ENCODE measurements at places on chromosomes 5 and 9.
A peak's percentile ranks its signal among the peaks of the same experiment; 100 is the strongest.

GRCh38 chr5:38719916-38720315 lies 125.9 kb upstream of the OSMR start:
- no peak overlapping the region for H3K27ac ChIP-seq
- no peaks in the 10 kb centered on the region for H3K36me3 ChIP-seq
- no peak overlapping the region for H3K4me3 ChIP-seq
- H3K27me3 ChIP-seq: peaks cover 15% of the 10 kb centered on the region

DNA sequence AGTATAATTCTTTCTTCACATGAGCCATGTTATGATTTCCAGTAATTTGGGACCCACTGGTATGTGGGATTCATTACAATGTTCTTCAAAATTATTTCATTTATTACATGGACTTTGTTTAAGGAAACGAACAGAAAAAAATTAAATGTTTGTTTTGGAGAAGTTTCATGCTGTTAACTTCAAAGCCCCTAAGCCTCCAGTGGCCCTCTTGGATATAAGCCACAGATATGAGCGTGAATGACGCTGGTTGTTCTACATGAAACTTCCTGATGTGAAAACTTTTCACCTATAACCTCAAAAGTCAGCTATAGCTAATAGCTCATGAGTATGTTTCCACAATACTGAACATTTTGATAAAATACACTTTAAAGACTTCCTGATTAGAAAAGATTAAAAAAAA lies 334.2 kb downstream of the PDE4D start:
- H3K4me3 ChIP-seq: no peak overlapping the region
- H3K27me3 ChIP-seq: peaks cover 6% of the 10 kb centered on the region
- peaks cover 20% of the 10 kb centered on the region for H3K4me1 ChIP-seq
- no peak for DNase-seq
- H3K27ac ChIP-seq: no peak overlapping the region

GRCh38 chr9:112173489-112174221 lies 1.4 kb downstream of the SUSD1 start:
- H3K27me3 ChIP-seq: no peaks in the 10 kb centered on the region
- H3K4me1 ChIP-seq: peaks cover 89% of the 10 kb centered on the region
- H3K36me3 ChIP-seq: no peaks in the 10 kb centered on the region
- H3K4me3 ChIP-seq: peak overlapping the region; percentile 91
- H3K27ac ChIP-seq: peak overlapping the region; percentile 88
- no peak for DNase-seq

DNA sequence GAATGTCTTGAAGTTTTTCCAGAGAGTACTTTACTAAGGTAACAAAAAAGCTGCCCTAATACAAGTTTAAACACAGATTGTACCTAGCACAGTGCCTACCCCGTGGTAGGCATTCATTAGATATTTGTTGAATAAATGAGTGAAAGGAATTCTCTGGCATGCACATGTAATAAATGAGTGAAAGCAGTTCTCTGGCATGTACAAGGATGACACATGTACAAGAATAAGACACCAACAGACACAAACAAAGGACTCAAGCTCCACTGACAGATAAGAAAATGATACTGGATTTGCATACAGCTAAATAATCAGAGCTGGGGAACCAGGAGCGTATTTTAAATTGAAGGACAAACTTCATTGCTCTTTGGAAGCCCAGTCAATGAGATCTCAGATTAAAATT lies 535.8 kb downstream of the EFNA5 start:
- H3K36me3 ChIP-seq: no peaks in the 10 kb centered on the region
- no peak overlapping the region for H3K27ac ChIP-seq
- no peak for DNase-seq
- H3K4me3 ChIP-seq: no peak overlapping the region

DNA sequence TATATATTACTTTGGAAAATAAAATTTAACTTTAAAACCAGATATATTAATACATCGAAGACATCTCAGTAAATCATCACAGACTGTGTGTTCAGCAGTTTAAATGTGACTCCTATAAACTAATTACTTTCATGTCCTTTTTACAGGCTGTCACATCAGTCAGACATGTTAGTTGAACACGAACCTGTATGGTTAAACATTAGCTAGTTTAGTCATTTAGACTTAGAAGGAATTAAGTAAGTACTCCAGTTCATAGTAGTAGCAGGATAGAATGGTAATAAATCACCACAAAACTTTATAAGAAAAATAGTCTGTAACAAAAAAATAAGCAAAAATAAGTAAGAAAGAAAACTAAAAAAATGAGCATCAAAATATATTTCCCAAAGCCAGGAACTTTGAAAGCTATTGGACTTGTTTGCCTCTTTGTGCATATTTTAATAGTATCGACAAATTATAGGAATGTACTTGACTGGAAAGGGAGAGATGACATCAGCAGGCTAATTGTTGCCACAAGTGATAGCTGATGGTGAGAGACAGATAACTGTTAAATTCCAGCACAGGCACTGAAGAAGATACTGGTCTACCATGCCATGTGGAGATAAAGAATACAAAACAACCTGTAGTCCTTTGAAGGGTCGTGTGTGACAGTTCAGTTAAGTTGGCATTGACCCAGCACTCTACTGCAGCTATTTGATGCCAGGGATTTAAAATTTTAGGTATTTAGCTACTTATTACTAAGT lies 83.9 kb downstream of the RIC1 start:
- no peaks in the 10 kb centered on the region for H3K27me3 ChIP-seq
- no peak overlapping the region for H3K27ac ChIP-seq
- H3K36me3 ChIP-seq: peaks cover 44% of the 10 kb centered on the region
- H3K4me1 ChIP-seq: peaks cover 4% of the 10 kb centered on the region
- H3K4me3 ChIP-seq: no peak overlapping the region

- H3K36me3 ChIP-seq: no peaks in the 10 kb centered on the region
- H3K4me1 ChIP-seq: no peaks in the 10 kb centered on the region
- no peaks in the 10 kb centered on the region for H3K27me3 ChIP-seq
These were observed 1038.8 kb upstream of the ARRDC3 start for GRCh38 chr5:92421942-92422341.

DNA sequence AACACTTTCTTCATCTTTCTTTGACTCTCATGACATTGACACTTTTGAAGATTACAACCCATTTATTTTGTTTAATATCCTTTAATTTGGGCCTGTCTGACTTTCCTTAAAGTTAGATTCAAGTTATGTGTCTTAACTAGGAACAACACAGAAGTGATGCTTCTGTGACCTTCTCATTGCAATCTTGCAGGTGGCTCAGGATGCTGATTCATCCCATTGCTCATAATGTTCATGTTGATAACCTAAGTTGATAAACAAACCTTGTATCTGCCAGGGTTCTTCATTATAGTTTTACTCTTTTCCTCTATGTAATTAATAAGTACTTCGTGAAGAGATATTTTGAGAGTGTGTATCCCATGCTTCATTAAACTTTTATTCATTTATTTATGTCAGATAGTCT lies 107.2 kb upstream of the SHB start:
- peaks cover 6% of the 10 kb centered on the region for H3K27me3 ChIP-seq

GRCh38 chr9:99389087-99390033 lies 167.3 kb downstream of the SEC61B start:
- H3K4me1 ChIP-seq: no peaks in the 10 kb centered on the region
- H3K27ac ChIP-seq: no peak overlapping the region
- H3K27me3 ChIP-seq: peaks cover 10% of the 10 kb centered on the region
- no peak for DNase-seq
- H3K36me3 ChIP-seq: no peaks in the 10 kb centered on the region
- H3K4me3 ChIP-seq: no peak overlapping the region

- no peaks in the 10 kb centered on the region for H3K4me1 ChIP-seq
- no peak overlapping the region for H3K27ac ChIP-seq
- H3K4me3 ChIP-seq: no peak overlapping the region
- H3K27me3 ChIP-seq: no peaks in the 10 kb centered on the region
These were observed 700.2 kb upstream of the PTPRD start for GRCh38 chr9:11312966-11313365.

DNA sequence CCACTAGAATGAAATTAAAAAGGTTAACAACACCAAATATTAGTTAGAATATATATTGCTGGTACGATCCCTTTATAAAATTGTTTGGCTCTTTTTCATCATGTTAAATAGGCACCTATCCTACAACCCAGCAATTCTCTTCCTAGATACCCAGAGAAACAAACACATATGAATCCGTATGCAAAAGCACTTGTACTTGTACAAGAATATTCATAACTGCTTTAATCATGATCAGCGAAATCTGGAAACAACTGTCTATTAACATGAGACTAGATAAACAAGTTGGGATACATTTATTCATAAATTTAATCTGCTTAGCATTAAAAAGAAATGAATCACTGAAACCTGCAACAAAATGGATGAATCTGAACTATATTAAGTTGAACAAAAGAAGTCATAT lies 113.7 kb upstream of the MAP1B start:
- H3K27me3 ChIP-seq: peaks cover 4% of the 10 kb centered on the region
- H3K27ac ChIP-seq: no peak overlapping the region
- no peak for DNase-seq

DNA sequence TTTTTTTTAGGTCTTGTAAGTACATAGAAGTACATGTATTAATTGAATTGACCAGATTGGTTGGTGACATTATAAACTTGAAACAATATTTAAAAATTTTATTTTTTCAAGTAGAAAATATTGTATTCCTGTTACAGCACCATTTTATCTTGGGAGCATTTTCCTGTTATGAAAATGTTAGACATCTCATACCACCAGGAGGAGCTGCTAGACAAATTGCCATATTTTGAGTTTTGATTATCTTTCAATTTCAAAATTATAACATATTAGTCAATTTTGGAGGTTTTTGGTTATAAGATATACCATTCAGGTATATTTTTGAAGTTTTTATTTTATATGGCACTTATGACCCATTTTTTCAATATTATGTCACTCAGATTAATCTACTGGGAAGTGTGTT lies 84.4 kb downstream of the CNTLN start:
- H3K4me1 ChIP-seq: no peaks in the 10 kb centered on the region
- no peak for DNase-seq
- no peaks in the 10 kb centered on the region for H3K27me3 ChIP-seq

- DNase-seq: no peak
- no peak overlapping the region for H3K4me3 ChIP-seq
- H3K27me3 ChIP-seq: no peaks in the 10 kb centered on the region
- H3K27ac ChIP-seq: no peak overlapping the region
- H3K4me1 ChIP-seq: no peaks in the 10 kb centered on the region
These were observed 192.9 kb downstream of the SLF1 start for GRCh38 chr5:94811331-94811730.
